ENCODE measurements at places on chromosomes 6 and 20.

DNA sequence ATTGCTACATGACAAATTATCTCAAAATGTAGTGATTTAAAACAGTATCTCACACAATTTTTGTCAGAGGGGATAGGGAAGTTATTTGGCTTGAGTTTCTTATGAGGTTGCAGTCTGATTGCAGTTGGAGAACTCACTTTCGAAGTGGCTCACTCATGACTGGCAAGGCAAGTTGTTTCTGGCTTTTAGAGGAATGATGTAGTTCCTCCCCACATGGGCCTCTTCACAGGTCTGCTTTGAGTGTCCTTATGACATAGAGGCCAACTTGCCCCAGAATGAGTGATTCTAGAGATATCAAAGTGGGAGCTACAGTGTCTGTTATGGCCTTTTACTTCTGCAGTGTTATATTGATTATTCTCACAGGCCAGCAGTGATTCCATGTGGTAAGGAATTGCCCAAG is 6.1 kb downstream of the DOP1A start:
- DNase-seq: no peak

GRCh38 chr20:35556871-35557270 is 15.0 kb downstream of the ERGIC3 start:
- DNase-seq: no peak

GRCh38 chr6:154960854-154961530 is 34.1 kb upstream of the TIAM2 start:
- DNase-seq: no peak

DNA sequence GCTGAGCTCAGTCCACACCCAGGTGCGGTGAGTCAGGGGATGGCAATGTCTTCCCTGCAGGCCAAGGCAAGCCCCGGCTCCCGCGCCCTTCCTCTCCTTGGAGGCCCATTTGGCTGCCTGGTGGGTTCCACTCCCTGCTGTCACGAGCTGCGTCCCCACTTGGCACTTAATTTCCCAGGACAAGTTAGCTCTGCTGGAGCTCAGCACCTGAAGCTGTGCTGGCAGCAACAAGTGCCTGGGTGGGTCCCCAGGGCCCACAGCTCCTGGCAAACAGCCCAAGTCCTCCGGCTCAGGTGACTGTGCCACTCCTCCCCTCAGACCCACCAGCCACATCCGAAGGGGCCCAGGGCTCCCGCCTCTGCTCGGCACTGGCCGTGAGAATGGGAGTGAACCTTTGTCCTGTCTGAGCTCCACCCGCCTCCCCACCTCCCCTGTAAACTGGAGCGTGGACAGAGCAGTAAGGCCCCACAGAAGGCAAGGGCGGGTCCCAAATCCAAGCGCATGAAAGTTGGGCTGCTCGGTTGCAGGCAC is 16.9 kb downstream of the LAMA5 start:
- peak; percentile 94 for DNase-seq

DNA sequence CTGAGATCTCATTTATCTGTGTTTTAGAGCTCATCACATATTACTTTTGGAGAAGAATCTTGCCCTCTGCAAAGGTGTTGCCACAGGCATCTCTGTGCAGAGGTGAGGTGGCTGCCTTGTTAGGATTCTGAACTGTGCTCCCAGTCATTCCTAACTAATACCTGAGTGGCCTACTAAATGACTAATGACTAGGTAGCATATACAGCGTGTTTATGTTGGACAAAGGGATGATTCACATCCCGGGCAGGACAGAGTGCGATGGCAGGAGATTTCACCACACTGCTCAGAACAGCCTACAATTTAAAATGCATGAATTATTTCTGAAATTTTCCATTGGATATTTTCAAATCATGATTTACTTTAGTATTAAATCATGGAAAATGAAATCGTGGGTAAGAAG is 23.1 kb upstream of the CGA start:
- peak; percentile 87 for DNase-seq

- DNase-seq: no peak
These were observed 60.8 kb upstream of the APCDD1L start for GRCh38 chr20:58575776-58576602.

DNA sequence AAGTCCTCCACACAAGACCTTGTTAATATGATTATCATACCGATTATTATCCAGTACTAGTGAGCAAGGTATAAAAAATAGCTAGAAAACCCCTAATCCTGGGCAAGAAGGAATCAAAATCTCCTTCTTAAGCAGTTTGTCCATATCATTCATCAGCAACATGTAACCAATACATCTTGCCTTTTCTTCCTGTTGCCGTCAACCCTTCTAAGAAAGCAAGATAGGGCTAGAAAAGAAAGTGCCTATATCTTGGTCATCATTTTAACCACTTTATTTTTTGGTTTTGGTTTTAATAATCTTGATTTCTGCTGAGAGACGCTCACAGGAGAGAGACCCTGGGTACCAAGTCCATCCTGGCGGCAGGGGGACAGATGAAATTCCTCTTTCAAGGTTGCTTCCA is 27.2 kb upstream of the PREX1 start:
- DNase-seq: no peak

Data from mammary epithelial cell (primary cell).